WERI-Rb-1 (cell line): ENCODE measurements at places on chromosomes 11 and 22.

GRCh38 chr11:72727521-72727920 is 24.7 kb downstream of the ARAP1 start:
- no peak for DNase-seq

- DNase-seq: no peak
Measured at GRCh38 chr22:45204819-45205218, 35.9 kb downstream of the KIAA0930 start.

GRCh38 chr11:44561275-44561805 is 4.1 kb upstream of the CD82 start:
- DNase-seq: no peak

DNA sequence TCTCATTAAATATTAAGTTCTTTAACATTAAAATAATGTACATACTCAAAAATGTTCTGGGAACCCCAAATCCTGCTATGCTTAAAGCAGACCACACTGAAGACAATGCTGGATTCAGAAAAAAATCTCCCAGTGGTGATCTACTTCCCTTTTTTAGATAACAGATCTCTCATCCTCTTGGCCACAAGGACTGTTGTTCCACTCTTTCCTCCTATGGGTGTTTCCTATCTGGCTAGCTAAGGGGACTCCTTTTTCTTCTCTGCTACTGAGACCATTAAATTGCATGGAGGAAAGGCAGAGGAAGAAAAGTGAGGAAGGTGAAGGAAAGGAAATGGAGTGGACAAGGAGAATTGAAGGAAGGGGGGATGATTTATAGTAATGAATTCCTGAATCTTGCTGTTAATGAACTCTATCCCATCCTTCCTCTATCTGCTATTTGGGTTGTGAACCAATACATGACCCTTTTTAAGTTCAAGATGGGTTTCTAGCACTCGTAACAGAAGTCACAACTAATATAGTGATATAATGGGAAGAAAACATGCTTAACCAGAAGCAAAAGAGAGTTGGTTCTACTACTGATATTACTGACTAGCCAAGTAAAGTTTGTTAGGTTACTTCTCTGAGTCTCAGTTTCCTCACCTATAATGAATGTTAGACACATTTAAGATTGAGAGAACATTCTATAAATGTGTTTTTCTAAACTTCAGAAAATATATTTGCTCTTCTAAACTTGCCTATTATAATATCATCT is 53.2 kb downstream of the PIK3C2A start:
- DNase-seq: no peak

DNA sequence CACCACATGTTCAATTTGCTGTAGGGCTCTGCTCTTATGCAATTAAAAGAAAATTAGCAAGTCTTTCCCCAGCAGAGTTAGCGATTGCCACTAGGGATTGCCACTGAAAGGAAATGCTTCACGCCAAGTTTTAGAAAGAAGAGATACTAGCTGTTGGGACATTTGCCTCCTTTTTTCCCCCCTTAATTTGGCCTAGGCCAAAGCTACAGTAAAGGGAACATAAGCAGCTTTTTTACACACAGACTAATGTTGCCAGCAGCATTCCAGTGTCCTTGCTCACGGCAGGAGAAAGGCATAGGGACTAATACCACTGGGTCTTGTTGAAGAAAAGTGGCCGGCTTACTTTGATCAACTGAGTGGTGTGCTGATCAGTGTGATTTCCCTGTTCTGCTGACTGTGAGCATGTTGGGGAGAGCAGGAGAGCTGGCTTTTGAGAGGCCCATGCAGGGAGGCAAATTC is 71.2 kb downstream of the PHF21A start:
- DNase-seq: no peak

DNA sequence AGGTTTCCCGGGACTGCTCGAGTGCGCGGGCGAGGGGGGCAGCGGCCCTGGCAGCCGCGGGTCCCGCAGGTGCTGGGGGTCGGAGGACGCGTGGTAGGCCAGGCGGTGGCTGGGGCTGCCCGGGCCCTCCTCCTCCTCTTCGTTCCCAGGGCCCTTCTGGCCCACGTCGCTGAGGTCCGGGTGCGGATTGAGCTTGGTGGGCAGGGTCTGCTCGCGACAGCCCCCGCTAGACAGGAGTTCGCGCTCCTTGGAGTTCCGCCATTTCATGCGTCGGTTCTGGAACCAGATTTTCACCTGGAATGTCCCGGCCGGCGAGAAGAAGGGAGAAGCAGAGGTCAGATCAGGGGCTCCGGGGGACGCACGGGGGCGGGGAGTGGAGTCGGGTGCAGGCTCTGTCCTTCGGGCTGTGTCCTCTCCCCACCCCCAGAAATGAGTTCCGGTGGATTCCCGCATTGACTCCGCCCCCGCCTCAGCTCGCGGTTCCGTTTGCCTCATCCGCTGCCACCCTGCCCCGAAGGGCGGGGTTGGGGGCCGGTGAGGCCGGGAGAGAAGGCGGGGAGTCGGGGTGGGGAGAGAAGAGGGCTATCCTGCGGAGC is 3.9 kb downstream of the DBX1 start:
- no peak for DNase-seq

GRCh38 chr11:19891022-19891421 is 178.4 kb downstream of the NAV2 start:
- DNase-seq: no peak

DNA sequence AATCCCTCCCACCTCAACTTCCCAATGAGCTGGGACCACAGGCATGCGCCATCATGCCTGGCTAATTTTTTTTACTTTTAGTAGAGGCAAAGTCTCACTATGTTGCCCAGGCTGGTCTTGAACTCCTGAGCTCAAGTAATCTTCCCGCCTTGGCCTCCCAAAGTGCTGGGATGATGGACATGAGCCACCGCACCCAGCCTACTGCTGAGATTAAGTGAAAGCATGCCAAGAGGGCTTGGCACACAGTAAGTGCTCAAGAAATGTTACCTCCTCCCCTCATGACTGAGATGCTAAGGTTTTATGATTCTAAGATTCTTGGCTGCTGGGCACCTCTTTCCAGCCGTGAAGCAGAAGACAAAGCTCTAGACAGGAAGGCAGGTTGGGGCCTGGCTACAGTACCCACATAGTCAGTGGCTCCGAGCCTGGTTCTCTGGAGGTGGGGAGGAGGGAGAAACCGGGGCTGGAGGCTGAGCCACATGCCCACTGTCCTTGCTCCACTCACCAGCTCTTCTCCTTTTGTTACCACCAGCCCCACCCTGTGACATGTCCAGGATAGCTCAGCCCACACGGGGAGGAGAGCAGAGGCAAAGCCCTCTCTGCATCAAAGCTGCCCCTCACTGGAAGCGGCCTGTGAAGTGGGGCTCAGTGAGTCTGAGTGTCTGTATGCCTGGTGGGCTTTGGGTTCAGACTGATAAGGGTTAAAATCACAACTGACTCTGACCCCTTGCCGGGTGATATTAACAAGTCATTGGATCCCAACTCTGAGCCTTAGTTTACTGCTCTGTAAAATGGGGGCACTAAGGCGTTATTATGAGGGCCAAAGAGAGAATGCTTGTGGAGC is 12.9 kb downstream of the ARHGEF17 start:
- no peak for DNase-seq

GRCh38 chr11:35511666-35512065 is 13.8 kb downstream of the PAMR1 start:
- DNase-seq: peak; percentile 80

GRCh38 chr11:116791813-116792143 is at the start of gene APOA5:
TSS of gene APOA5 (minus strand) at chr11:116791879. CDS start at chr11:116791860, 19 bp downstream.
- DNase-seq: no peak

- no peak for DNase-seq
Measured at GRCh38 chr11:125569915-125570621, 791 bp downstream of the EI24 start.

DNA sequence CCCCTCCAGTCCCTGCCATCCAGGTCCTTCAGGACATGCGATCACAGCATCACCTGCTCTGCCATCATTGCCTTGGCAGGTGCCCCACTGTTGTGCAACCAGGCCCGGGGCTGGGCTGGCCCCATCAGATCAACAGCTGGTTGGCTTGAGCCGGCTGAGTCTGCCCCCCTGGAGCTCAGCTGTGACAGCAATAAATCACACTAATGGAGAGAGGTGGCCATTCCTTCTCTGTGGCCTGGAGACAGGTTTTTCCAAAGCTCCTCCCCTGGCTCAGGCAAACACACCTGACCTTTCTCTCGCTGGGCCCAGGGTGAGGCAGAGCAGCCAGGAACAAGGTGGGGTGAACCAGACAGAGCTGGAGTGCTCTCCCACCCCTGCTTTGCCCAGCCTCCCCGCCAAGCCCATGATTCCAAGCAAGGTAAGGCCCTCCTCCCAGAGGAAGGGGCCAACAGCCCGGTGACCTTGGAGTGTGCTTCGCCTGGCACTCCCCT is 8.9 kb upstream of the FXYD2 start:
- DNase-seq: peak; percentile 86

DNA sequence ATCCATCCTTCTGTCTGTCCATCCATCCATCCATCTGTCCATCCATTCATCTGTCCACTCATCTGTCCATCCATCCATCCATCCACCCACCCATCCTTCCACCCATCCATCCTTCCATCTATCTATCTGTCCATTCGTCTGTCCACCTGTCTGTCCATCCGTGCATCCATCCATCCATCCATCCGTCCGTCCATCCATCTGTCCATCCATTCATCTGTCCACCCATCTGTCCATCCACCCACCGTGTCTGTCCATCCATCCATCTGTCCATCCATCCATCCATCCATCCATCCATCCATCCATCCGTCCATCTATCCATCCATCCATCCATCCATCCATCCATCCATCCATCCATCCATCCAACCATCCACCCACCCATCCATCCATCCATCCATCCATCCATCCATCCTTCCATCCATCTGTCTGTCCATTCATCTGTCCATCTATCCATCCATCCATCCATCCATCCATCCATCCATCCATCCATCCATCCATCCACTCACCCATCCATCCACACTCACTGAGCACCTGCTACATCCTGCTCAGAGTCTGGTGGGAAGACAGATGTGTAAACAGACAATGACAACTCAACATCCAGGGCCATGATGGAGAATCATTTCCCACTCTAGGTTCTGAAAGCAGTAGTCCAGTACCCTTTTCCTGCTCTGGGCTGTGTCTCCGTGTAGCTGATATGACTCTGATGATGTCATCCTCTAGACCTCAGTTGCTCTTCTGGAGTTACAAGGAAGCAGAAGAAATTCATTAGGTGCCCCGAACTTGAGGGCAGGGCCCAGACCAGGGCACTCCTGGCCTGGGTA is 30.8 kb upstream of the MYEOV start:
- DNase-seq: no peak

GRCh38 chr11:100667449-100667848 is 19.6 kb upstream of the ARHGAP42 start:
- no peak for DNase-seq

GRCh38 chr11:33724644-33725035 is 11.6 kb downstream of the CD59 start:
- no peak for DNase-seq

DNA sequence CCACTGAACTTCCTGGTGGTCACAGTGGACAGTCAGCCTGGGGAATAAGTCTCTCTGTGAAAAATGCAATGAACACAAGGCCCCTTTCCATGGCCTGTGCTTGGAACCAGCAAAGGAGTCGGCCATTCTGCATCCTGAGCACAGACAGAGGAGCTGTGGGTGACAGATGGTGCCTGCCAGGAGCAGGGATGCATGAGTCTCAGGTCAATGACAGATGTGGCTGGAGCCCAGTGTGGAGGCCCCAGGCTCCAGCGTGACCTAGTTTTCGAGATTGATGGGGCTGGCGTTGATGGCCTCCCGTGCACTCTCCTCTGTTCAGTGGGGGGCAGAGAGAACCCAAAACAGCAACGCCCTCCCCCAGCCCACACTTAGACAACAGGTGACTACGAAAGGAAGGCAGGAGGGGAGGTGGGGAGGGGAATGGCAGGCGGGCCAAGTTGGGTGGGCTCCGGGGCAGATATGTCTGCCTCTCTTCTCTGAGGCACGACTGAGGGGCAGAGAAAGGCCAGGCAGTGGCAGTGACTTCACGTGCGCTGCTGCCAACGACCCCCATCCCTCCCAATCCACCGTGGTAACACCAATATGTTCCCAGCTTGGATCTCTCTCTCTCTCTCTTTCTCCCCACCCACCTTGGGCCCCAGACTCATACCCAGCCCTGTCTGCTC is 34.4 kb upstream of the CD5 start:
- DNase-seq: peak; percentile 91

GRCh38 chr11:72007587-72007986 is 8.9 kb downstream of the IL18BP start:
- no peak for DNase-seq

GRCh38 chr11:93564895-93565294 is 21.7 kb upstream of the SMCO4 start:
- DNase-seq: no peak

DNA sequence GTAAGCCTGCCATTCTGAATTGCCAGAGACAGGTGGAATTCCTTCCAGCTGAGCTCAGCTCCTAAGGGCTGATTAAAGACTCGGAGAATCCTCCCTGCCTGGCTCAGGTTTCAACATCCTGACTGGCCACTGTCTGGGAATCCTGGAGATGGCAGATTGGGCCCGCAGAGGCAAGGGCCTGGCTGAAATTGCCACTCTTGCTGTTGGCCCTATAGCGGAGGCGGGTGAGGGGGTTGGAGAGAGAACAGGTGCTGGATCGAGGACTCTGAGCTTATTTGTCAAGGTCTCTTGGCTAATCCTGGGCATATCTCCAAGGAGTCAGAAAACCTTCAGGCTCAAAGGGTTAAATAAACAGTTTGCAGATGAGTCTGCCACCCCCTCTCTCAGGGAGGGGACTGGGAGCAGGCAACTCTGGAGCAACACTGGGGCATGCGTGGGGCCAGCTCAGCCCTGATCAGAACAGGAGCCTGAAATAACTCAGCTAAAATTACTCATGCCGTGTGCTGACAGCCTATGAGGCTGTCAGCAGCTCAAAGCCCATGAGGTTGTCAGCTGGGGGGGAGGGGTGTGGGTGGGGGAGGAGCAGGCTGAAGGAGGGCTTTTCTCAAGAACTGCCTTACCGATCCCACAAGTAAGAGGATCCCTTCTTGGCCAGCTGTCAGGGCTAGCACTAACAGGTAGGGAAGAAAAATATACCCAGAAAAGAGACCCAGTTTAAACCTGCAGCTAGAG is 14.7 kb upstream of the MFRP start:
- peak; percentile 95 for DNase-seq

GRCh38 chr11:116042146-116042545 is 537.9 kb upstream of the CADM1 start:
- DNase-seq: no peak

DNA sequence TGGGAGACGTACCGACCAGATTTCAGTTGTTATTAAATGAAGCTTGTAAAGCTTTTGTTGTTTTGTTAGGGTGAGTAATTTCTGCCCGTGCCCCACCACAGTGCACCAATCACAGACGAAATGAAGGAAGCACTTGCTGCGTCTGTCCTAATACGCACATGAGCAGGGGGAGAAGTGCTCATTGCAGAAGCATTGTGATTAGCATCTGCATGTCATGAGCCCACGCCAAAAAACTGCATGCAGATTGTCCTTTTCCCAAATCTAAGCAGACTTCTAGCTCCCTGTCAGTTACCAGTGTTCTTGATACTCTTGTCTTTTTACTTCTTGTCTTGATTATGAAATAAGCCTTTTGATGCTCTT is 15.5 kb downstream of the RBX1 start:
- DNase-seq: no peak

GRCh38 chr11:86148345-86148747 is 79.5 kb upstream of the PICALM start:
- no peak for DNase-seq

GRCh38 chr11:119460582-119460981 is 37.6 kb upstream of the THY1 start:
- DNase-seq: no peak
